ENCODE measurements at places on chromosomes 1 and 21.
A peak's percentile ranks its signal among the peaks of the same experiment; 100 is the strongest.

DNA sequence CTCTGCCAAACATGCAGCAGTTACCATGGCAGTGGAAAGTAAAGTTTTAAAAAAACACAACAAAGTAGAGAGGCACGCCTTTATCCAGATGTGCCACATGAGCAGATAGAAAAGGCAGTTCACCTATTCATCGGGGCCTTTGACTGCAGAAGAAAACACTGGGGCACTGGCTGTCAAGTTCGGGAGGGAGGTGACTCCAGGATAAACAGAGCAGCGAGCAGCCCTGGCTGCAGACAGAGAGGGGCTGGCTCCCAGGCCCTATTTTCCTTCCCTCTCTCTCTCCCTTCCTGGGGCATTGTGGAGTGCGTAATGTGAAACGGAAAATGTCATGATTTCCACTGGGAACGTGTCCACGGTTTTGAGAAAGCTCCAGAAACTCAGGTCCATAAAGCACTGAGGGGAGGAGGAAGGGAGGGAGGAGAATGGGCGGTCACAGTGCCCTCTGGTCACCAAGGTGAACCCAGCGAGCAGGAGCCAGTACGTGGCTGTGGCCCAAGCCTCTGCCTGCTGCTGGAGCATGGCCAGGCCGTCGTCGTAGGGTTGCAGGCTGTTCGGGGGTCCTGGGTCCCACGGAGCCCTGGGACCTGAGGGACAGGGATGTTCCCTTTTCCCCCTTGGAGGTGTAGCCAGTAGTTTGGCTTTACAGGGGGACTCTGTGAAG is 114.7 kb upstream of the IRF2BP2 start:
- peak; percentile 100 for DNase-seq

GRCh38 chr1:198179556-198179981 is 22.8 kb downstream of the NEK7 start:
- no peak for DNase-seq

GRCh38 chr1:29450591-29450990 is 214.3 kb downstream of the PTPRU start:
- peak; percentile 33 for DNase-seq

DNA sequence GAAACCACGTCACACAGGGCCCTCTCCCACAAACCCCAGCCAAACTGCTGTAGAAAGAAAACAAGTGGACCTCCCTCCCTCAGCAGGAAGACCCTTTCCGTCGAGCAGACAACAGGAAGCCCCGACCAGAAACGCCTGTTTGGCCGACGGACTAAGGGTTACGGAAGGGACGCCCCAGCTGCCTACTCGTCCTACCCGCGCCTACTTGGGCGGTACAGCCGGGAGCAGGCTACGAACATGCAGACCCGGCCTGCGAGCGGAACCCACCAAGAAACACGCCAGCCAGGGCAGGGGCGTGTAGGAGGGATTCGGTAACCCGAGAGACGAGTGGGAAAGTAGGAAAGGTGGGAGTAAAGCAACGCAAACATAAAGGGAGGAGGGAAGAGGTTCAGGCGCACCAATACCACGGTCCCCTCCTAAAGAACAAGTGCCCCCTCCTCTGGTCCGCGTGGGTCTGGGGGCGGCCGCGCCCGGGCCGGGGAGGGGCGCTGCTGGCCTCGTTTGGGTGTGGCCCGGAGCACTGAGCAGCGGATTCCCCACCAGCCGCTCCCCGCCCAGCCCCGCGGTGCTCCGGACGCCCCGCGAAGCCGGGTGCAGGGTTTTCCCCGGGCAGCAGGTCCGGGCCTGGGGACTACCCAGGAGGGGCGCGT is 450 bp downstream of the S100A10 start:
- DNase-seq: no peak

DNA sequence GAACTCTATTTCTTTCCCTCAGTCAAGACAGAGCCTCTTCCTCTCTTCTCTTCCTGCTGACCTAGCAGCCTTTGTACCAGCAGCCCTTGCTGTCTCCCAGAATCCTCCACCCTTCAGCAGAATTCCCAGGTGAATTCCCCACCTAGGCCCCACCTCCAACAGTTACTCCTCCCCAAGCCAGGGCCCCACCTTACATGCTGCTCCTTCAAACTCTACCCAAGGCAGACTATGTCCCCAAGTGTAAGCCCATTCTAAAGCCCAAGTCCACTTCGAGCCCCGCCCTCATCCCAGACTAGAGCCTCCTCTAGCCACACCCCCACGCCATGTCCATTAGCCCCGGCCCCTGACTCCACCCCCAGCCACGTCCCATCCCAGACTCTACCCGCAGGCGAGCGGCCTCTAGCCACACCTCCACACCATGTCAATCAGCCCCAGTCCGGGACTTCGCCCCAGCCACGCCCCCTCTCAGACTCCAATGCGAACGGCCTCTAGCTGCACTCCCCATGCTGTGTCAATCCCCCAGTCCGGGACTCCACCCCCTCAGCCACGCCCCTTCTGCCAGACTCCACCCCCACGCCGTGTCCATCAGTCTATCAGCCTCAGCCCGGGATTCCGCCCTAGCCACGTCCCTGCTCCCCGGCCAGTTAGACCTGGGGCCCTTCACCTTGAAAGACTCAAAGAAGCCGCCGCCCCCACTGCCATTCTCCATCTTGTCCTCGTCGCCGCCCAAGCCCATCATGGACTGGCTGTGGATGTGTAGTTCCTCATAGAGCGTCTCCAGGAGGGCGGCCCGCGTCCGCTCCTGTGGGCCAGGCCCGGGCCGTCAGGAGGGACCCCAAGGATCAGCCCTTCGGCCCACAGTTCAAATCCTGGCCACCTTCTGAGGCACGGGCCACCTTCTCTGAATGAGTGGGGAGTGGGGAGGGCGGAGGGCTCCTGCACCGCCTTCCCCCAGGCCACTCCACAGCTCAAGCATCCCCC is 61.3 kb downstream of the RAP1GAP start:
- DNase-seq: no peak

- DNase-seq: no peak
Observed at GRCh38 chr1:220824031-220824989, 37.6 kb downstream of the MTARC1 start.

GRCh38 chr1:44213222-44214112 is at the start of gene DMAP1:
Gene DMAP1, plus strand, starts transcription at chr1:44213471. Its CDS starts 283 bp downstream, at chr1:44213754.
- peak; percentile 92 for DNase-seq

DNA sequence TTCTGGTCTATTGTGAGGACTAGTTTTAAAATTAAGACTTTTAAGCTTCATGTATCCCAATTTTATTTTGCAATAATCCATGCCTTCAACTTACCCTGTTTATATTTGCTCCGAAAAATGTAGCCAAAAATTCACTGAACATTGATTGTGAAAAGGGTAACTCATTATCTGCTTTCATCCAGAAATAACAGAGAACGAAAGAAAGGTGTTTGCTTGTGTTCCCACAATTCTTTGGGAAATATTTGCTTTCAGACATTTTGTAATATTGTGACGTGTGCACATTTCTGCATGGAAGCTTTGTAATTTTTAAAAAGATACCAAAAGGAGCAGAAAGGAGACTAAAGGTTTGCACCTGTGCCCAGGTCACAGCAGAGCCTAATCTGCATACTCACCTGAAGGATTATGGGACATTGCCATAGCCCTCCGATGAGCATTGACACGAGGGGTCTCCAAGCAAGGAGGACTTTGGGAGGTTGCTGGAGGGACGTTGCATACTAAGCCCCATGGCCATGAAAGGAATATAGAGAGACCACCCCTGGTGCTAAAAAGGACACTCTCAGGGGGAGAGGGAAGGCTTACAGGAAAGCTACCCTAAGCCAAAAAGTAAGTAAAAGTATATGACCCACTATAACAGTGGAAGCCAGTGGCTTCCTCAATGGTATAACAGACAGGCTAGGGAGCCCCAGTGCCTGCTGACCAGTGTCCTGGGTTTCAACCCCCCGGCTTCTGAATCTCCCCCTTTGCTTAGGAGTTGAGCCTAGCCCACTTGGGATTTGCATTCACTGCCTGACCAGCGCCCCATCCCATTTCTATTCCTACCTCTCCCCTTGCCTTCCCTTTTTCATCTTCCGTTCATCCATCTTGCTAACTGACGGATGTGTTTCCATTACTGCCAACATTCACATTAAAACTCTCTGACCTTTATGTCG is 148.6 kb upstream of the ZC3H12A start:
- no peak for DNase-seq

GRCh38 chr1:97780884-97781283 is 139.9 kb downstream of the DPYD start:
- DNase-seq: no peak

- DNase-seq: no peak
Observed at GRCh38 chr21:38813547-38813946, 7.8 kb downstream of the ETS2 start.

DNA sequence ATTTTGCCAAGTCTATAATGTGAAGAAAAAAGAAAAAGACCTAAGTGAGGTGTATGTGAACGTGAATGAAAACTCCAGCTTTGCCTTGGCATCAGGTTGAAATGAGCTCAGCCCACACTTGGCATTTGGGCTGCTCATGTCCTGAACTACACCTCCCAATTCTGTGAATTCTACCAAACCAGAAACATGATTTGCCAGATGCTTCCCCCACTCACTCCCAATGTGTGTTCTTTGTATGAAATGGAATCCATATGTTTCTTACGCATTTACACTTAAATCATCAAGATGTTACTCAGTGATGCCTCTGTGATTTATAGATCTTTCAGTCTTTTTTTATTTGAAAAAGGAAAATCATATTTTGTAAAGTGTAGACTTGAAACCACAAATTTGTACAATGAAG is 32.8 kb upstream of the RUNX1 start:
- no peak for DNase-seq

GRCh38 chr1:235331401-235331800 is 3.0 kb downstream of the GGPS1 start:
- DNase-seq: no peak

DNA sequence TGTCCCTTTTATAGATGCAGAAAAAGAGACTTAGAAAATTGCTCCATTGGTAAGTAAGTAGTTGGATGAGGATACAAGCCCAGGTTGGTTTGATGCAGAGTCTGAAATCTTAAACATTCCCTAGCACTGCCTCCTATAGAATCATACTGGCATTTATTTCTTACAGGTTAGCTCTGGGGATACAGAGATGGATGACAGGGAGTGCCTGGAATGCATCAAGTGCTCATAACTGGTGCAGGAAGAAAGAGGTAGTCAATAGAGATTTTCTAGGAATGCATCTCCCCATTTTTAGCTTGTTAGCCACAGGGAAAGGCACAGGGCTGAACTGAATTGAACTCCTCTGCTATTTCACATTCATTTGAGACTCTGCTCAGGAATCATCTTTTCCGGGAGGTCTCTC is 269.0 kb upstream of the USP24 start:
- DNase-seq: no peak

GRCh38 chr1:240610636-240611035 is 1.3 kb downstream of the GREM2 start:
- DNase-seq: no peak

DNA sequence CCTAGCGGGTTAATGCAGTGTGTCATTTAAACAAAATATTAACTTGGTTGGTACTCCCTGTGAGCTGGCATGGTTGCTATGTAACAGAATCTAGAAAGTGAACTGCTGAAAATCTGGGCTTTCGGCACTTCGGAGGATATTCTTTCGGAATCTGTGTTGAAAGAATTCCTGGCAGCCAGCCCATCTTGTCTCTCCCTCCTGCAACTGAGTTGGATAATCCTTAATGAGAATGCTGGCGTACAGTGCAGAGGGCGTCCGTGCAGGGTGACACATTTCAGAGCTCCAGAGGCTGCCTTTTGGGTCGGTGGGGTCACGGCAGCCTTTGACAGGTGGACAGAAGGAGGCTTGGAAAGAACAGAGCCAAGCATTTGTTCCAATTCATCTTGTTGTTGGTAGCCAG is 3.7 kb downstream of the KAZN start:
- DNase-seq: no peak

DNA sequence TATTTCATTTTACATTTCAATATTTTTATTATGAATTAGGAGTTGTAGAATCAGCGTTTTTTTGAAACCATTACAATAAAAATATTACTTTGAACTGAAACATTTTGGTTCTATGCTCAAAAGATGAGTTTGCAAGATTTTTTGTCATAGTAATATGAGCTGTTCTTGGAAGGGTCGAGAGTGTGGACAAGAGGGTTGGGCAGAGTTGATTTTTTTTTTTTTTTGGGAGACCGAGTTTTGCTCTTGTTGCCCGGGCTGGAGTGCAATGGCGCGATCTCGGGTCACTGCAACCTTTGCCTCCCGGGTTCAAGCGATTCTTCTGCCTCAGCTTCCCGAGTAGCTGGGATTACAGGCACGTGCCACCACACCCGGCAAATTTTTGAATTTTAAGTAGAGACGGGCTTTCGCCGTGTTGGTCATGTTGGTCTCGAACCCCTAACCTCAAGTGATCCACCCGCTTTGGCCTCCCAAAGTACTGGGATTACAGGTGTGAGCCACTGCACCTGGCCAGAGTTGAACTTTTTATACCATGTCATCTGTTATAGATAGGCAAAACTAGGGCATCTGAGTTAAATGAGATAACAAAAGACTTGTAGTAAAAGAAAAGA is 3.3 kb downstream of the CACYBP start:
- DNase-seq: no peak

- DNase-seq: no peak
Observed at GRCh38 chr1:27832762-27833161, 2.2 kb downstream of the PPP1R8 start.

DNA sequence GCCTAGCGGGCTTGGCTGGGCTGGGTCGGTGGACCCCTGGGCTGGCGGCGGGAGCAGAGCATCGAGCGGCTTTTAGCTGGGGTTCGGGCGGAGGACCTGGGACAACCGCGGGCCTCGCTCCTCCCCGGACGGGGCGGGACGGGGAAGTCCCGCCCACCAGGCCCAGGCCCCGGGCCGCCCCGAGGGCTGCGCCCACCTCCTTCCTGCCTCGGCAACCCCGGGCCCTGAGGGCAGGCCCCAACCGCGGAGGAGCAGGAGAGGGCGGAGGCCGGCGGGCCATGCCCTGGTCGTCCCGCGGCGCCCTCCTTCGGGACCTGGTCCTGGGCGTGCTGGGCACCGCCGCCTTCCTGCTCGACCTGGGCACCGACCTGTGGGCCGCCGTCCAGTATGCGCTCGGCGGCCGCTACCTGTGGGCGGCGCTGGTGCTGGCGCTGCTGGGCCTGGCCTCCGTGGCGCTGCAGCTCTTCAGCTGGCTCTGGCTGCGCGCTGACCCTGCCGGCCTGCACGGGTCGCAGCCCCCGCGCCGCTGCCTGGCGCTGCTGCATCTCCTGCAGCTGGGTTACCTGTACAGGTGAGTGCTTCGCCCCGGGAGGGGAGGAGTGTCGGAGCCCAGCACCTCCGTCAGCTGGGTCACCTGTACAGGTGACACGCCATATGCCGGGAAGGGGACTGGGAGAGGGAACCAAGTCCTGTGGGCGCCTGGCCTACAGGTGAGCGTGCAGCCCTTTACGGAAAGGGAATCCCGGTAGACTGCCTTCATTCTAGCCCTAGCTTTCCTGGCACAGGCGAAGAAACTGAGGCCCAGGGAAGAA is at the start of gene XKR8:
Gene XKR8 (plus strand): TSS at position 182 of the 812 bp plus-strand sequence. CDS start 97 bp downstream, at position 279.
- peak; percentile 11 for DNase-seq

- DNase-seq: no peak
Observed at GRCh38 chr1:53946252-53947171, at the start of gene LRRC42. Gene LRRC42, plus strand, starts transcription at chr1:53946350. Its CDS starts 5,650 bp downstream, at chr1:53952000.

GRCh38 chr21:30491963-30492428 is at the start of gene KRTAP19-3:
Gene KRTAP19-3, minus strand, starts transcription at chr21:30492013. Its CDS starts 56 bp downstream, at chr21:30491957.
- DNase-seq: no peak

DNA sequence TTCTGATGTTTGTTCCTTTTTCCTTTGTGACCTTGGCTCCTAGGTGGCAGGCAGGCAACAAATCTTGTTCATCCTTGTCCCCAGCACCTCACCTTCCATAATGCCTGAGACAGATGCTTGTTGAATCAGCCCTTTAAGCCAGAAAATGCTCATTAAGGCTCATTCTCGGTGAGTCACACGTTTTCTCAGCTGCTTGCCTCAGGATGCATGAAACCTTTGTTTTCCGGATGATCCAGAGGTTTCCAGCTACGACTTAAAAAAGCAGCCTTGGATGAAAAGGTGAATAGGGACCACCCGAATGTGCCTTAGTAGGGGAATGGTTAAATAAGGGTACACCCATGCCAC is 4.6 kb upstream of the ATP13A2 start:
- no peak for DNase-seq
